NCI-H1048 (cell line): ENCODE measurements at places on chromosomes 13 and 19.

GRCh38 chr13:47708386-47708785 is 292.7 kb downstream of the SUCLA2 start:
- no peak for DNase-seq

DNA sequence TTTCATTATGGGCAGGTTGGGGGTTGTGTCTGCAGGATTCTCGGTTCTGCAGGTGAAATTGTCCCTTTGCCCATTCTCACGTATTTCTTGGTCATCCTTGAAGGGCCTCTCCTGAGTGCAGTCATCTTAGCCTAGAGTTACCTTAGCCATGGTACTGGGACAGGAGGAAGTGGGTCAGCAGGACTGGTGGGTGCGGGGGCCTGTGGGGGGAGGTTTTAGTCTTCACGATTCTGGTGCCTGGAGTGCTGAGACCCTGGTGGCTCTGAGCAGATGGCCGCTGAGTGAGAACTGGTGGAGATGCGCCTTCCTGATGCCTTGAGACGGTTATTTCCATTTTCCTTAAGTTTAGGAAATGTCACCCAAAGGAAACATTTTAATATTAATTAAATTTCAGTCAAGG is 11.8 kb downstream of the COL4A2 start:
- no peak for DNase-seq

GRCh38 chr19:8609279-8610040 is 1.1 kb downstream of the ADAMTS10 start:
- DNase-seq, result no peak

DNA sequence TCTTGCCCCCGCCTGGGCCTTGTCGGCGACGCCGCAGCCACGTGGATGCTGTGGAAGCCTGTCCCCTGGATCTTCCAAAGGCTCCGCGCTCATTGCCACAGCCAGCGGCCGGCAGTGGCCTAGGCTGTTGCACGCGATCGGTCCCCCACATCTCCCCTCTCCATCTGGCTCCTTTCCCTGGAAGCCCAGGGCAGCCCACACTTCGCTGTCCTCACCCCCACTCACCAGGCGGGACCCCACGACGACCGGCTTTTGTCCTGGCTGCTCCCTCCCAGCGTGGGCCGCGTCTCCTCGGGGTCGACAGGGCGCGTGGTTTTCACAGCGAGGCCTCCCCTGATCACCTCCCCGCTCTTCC is 605 bp upstream of the TEX30 start:
- no peak for DNase-seq

- no peak for DNase-seq
Observed at GRCh38 chr19:5026706-5027273, 57.9 kb downstream of the KDM4B start.

- no peak for DNase-seq
Observed at GRCh38 chr19:53958823-53959757, 3.6 kb upstream of the CACNG8 start.

- no peak for DNase-seq
Observed at GRCh38 chr13:27211771-27212364, 39.5 kb upstream of the RPL21 start.

- no peak for DNase-seq
Observed at GRCh38 chr13:89181041-89181440, 1509.9 kb downstream of the SLITRK5 start.

DNA sequence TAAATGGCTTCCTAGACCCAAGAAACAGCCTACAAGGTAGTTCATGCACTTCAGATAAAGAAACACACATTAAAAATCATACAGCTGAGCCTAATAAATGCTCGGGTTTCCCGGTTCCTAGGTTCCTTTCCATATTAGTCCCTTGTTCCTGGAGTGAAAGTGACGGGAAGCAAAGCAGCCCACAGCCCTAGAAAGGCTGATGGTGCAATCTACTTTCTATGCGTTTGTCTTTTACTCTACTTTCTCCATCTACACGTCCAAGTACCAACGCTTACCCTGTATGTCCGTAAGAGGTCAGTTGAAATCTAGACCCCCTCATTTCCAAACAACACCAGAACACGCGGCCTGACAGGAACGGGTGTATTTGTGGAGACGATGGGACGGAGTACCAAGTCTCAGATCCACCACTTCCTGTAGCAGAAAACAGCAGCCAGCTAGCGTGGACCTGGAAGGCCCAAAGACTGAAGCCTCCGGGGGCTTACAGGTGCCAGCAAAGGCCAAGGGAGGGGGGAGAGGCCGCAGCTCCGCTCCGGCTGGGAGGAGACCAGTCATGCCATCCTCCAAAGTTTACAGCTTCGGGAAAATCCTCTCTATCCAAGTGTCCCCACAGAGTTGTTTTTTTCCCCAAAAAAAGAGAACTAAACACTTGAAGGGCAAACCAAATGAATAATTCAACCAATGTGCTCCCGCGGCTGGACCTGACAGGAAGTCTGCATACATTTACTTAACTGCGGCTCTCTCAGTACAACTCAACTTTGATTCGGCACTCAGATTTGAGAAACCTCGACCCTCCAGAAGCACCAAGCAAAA is 34.1 kb downstream of the STK24 start:
- no peak for DNase-seq

GRCh38 chr19:43337737-43338136 is 15.7 kb upstream of the CD177 start:
- no peak for DNase-seq

DNA sequence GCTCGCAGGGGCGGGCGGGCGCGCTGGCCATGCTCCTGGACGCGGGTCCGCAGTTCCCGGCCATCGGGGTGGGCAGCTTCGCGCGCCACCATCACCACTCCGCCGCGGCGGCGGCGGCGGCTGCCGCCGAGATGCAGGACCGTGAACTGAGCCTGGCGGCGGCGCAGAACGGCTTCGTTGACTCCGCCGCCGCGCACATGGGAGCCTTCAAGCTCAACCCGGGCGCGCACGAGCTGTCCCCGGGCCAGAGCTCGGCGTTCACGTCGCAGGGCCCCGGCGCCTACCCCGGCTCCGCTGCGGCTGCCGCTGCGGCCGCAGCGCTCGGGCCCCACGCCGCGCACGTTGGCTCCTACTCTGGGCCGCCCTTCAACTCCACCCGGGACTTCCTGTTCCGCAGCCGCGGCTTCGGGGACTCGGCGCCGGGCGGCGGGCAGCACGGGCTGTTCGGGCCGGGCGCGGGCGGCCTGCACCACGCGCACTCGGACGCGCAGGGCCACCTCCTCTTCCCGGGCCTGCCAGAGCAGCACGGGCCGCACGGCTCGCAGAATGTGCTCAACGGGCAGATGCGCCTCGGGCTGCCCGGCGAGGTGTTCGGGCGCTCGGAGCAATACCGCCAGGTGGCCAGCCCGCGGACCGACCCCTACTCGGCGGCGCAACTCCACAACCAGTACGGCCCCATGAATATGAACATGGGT is 599 bp downstream of the ZIC2 start:
- no peak for DNase-seq

GRCh38 chr19:45852983-45853382 is 10.0 kb downstream of the SYMPK start:
- no peak for DNase-seq

GRCh38 chr13:79295906-79296706 is 109.9 kb downstream of the RBM26 start:
- DNase-seq, result no peak

DNA sequence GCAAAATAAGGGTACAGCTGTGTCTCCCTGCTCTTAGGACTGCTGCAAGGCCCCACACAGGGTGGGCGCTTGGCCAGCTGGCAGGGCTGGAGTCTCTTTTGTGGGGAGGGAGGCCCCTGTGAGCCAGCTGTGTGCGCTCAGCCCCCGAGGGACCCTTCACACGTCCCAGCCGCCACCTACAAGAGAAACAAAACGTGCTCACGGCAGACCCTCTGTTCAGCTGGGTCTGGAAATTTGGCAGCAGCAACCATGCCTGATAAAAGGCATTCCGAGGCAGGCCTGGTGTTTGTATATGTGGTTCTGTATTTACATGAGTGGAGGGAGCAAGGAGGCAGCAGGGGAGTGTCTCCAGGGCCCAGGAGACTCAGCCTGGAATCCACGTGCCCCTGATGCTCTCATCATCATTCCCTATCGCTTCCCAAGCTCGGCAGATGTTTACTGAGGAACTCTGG is 49.7 kb downstream of the CRTC1 start:
- no peak for DNase-seq

GRCh38 chr19:9917321-9917720 is 19.0 kb downstream of the OLFM2 start:
- no peak for DNase-seq
